Adrenal gland (tissue), 19 donors: ENCODE measurements at places on chromosomes 4 and X. TPM values are rescaled to one million over a fixed set of nuclear protein-coding genes. Genes with fewer than 3 reads are reported as not detected.

The DCX gene
- polyA plus RNA-seq: 0.07 TPM

GRCh38 chr4:78065508-78066192, 8.5 kb downstream of the FRAS1 start:
- no peak overlapping the region for H3K27ac ChIP-seq
- no peak for DNase-seq
- H3K4me3 ChIP-seq: no peak overlapping the region
- no peaks in the 10 kb centered on the region for H3K27me3 ChIP-seq
- H3K36me3 ChIP-seq: no peaks in the 10 kb centered on the region

The CHRDL1 gene
- 3.6 TPM for polyA plus RNA-seq

- peak; percentile 51 for DNase-seq
- H3K27me3 ChIP-seq: no peaks in the 10 kb centered on the region
- H3K4me1 ChIP-seq: no peaks in the 10 kb centered on the region
- no peak overlapping the region for H3K27ac ChIP-seq
- H3K4me3 ChIP-seq: no peak overlapping the region
These were observed 194.0 kb downstream of the GASK1B start for GRCh38 chr4:157978680-157979361.

DNA sequence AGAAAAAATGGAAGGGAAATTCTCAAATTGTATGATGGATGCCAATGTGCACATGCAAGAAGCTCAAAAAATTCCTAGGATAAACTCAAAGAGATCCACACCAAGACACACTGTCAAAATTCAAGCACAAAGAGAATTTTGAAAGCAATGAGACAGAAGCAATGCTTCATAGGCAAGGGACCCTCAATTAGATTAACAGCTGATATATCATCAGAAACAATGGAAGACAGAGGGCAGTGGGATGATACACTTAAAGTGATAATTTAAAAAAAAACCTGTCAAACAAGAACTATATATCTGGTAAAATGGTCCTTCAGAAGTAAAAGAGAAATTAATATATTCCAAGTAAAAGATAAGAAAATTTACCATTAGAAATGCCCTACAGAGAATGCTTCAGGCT, 306.3 kb upstream of the PCDH7 start:
- no peaks in the 10 kb centered on the region for H3K36me3 ChIP-seq
- no peaks in the 10 kb centered on the region for H3K4me1 ChIP-seq
- no peak for DNase-seq

DNA sequence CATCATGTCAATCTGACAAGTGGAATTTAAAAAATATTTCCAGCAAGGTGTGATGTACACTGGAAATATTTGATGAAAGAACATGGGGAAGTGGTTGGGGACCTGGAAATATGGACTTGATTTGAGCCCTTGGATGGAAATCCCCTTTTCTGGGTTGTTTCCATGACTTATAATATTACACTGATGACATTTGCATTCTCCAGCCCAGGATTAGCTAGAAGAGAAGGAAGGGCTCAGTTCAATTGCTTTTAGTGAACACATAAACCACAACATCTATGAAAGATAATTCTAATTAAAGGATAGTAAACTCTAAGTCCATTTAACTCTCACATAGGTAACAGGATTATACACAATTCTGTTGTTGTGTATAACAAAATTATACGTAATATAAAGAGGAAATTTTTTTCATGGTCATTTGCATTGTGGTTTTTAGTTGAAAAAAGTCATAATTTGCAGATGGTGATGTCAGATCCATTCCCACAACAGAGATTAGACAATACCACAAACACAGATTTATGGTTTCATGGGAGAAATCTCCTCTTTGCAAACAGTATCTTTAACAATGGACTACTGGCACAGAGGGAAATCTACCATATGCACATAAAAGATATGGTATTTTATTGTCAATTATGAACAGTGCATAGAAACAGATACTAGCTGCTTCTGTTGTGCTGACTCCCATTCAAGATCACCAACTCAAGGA, 126.5 kb downstream of the DKK2 start:
- no peak overlapping the region for H3K4me3 ChIP-seq
- DNase-seq: no peak
- H3K4me1 ChIP-seq: no peaks in the 10 kb centered on the region
- H3K27ac ChIP-seq: no peak overlapping the region
- H3K27me3 ChIP-seq: no peaks in the 10 kb centered on the region
- H3K36me3 ChIP-seq: no peaks in the 10 kb centered on the region

DNA sequence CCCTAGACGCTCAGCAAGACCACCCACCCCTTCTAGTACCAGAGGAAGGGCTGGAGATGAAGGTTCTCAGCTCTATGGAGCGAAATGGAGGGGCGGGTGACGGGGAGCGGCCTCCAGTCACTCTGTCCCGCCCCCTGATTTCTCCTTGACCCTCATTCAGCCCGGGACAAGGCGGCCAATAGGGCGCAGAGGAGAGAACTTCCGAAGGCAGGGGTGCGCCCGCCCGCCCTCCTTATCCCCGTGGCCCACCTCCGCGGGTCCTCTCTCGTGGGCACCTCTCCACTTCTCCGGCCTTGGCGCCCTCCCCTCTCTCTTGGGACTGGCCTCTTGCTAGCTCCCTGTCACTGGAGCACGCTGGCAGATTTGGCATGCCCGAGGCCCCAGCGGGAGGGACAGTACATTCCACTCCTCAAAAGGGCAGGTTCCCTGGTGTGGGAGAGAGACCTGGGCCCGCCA, 1.1 kb upstream of the SEPTIN6 start:
- H3K27ac ChIP-seq: peak overlapping the region; percentile 92
- H3K27me3 ChIP-seq: no peaks in the 10 kb centered on the region
- no peaks in the 10 kb centered on the region for H3K36me3 ChIP-seq
- DNase-seq: peak; percentile 64
- H3K4me1 ChIP-seq: peaks cover 6% of the 10 kb centered on the region

The NXF2B gene
- 0.32 TPM for polyA plus RNA-seq

The FRAS1 gene
- 0.20 TPM for polyA plus RNA-seq

GRCh38 chrX:12611471-12611870, 179.7 kb upstream of the PRPS2 start:
- no peaks in the 10 kb centered on the region for H3K4me1 ChIP-seq
- H3K36me3 ChIP-seq: no peaks in the 10 kb centered on the region
- DNase-seq: no peak
- H3K4me3 ChIP-seq: no peak overlapping the region
- peaks cover 9% of the 10 kb centered on the region for H3K27me3 ChIP-seq
- no peak overlapping the region for H3K27ac ChIP-seq

- H3K36me3 ChIP-seq: no peaks in the 10 kb centered on the region
- no peak overlapping the region for H3K27ac ChIP-seq
- no peaks in the 10 kb centered on the region for H3K27me3 ChIP-seq
- DNase-seq: no peak
These were observed 13.0 kb downstream of the TBC1D19 start for GRCh38 chr4:26596843-26597242.

DNA sequence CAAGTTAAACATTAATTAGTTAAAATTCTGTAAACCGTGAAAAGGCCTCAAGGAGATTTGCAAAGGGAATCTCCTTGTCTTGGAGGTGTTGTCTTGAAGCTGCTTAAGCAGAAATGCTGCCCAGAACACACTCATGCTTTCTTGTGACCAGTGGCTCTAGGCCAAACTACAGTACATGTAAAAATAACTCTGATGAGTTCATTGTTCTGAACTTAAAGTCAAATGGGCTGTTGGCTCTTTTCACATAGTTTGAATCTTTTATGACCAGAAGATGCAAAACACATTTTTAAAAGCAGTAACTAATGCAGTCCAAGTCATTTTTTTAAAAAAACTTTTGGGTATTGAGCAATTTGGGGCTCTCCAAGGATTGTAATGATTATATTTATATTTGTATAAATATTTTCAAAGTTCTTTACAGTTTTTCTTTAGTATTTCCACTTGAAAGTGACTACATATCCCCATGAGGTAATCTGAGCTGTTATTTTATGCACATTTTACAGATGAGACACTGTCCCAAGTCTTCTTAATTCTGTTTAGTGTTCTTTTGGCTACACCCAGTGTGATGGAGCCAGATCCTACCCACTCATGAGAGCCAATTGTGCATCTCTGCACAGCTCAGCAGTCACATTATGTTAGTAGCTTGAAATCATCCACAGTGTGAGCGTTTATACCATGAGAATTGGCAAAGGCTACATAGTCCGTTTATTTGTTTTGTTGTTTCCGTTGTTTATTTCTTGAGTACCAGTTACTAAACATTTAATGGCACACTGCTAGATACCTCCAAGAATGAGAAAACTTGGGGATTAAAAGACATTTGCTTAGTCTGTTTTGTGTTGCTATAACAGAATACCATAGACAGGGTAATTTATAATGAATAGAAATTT, 112.8 kb upstream of the ATXN3L start:
- H3K27ac ChIP-seq: no peak overlapping the region

- DNase-seq: no peak
- H3K27ac ChIP-seq: no peak overlapping the region
- H3K27me3 ChIP-seq: no peaks in the 10 kb centered on the region
- H3K4me1 ChIP-seq: no peaks in the 10 kb centered on the region
- no peak overlapping the region for H3K4me3 ChIP-seq
These were observed 95.6 kb upstream of the PRR32 start for GRCh38 chrX:126723881-126724280.

DNA sequence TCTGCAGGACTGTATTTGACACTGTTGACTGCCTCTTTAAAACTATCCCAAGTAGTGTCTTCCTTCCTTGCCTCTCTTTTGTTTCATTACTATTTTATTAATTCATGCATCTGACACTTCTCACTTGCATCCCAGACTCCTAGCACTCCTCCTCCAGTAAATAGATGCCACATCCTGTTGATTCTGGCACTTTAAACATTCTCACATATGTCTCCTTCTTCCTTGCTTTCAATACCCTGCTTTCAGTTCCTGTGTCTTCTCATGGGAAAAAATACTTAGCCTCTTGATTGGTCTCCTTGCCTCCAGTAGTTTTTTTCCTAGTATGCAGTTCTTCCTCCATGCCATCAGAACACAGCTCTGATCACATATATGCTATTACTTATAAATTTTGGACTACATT, 5.1 kb downstream of the RNF128 start:
- peaks cover 14% of the 10 kb centered on the region for H3K27me3 ChIP-seq
- no peak overlapping the region for H3K4me3 ChIP-seq
- no peak for DNase-seq

- H3K36me3 ChIP-seq: no peaks in the 10 kb centered on the region
- H3K27ac ChIP-seq: no peak overlapping the region
- DNase-seq: no peak
- H3K4me3 ChIP-seq: no peak overlapping the region
These were observed 156.3 kb downstream of the SLC7A11 start for GRCh38 chr4:138085736-138086305.

The TLL1 gene
- 1.2 TPM for polyA plus RNA-seq

GRCh38 chr4:30256116-30256832, 463.9 kb upstream of the PCDH7 start:
- no peaks in the 10 kb centered on the region for H3K27me3 ChIP-seq
- no peak overlapping the region for H3K4me3 ChIP-seq
- no peak for DNase-seq
- H3K27ac ChIP-seq: no peak overlapping the region
- H3K36me3 ChIP-seq: no peaks in the 10 kb centered on the region

The LAMTOR3 gene
- 35.1 TPM for polyA plus RNA-seq

DNA sequence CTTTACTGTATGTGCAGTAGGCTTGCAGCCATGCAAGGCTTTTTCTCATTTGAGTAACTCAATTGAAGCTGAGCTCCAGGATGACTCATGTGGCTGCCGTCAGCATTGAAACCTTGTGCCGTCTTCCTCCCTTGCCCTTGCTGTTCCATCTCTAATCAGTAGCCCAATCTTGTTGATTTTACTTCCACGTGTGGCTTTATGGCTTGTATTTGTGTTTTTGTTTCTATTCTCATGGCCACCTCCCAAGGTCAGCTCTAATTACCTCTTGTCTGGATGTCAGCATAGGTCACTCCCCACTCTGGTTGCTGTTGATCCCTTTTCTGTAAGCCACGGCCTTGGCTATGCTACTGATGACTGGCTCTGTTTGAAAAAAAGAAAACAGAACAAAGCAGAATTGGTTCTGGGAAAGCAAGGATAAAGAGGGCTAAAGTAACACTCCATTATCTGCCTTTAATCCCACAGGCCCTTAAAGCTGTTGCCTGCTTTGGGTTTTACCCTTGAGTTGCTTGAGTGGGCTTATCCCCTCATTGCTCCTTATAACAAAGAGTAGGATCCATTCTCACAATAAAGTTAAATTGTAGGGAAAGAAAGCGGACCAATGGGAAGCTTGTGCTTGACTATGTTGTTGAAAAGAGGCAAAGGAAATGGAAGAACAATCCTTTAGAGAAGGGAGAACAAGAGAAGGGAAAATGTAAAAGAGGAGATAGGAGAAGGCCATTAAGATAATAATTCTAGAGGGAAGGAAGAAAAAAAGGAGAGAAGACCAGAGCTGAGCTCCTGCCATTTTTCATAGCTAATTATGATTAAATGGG, 173.9 kb upstream of the PGRMC2 start:
- DNase-seq: peak; percentile 79
- no peaks in the 10 kb centered on the region for H3K4me1 ChIP-seq
- H3K27me3 ChIP-seq: no peaks in the 10 kb centered on the region
- peak overlapping the region; percentile 83 for H3K27ac ChIP-seq
- H3K36me3 ChIP-seq: no peaks in the 10 kb centered on the region

The SPON2 gene
- polyA plus RNA-seq: 28.4 TPM

DNA sequence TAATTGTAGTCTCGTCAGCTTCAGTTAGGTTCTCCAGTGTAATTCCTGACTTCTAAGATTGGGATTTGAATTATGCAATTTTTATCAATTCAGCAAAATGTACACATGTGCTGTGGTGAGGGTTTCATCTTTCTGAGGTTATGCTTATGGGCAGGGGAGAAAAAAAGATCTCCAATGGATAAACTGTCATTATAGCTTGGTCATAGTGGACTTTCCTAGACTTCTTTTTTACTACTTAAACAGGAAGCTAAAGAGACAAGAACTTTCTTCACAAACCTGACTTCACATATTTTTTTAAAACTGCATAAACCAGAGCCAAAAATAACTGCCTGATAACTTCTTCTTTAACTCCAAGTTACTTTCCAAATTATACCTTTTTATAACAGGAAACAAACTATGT, 21.7 kb upstream of the SPP1 start:
- no peak for DNase-seq
- H3K27ac ChIP-seq: no peak overlapping the region
- no peaks in the 10 kb centered on the region for H3K27me3 ChIP-seq
- H3K4me3 ChIP-seq: no peak overlapping the region
- H3K36me3 ChIP-seq: no peaks in the 10 kb centered on the region

DNA sequence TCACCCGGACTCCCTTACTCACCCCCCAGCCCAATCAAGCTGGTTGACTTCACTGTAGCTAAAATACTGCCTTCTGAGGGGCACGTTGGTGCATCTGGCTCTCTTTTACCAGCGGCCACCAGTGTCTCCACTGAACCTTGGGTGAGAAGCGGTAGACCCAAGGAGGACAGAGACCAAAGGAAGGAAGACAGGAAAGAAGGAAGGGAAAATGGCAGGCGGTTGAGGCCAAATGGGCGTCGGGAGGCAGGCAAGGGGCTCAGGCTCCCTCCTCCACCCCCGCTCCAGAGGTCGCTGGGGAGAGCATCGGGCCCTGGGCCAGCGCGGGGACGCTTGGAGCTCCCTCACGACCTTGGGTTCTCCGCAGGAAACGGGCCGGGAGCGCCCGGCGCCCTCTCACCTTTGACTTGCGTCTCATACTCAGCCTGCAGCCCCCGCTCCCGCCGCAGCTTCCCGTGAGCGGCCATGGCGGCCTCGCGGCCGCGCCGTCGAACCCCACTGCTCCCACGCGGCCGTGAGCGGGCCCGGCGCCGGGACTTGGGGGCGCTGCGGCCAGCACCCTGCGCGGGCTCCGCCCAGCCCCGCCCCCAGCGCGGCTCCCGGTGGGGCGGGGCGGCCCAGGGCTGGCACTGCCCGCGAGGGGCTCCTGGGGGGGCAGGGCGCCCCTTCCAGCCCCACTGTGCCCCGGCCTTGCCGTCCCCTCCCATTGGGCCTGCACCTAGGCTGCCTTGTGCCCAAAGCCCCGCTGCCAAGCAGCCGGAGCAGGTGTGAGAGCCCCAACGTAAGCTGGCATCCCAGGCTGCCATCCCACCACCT, at the start of gene ARHGAP4:
TSS of gene ARHGAP4 (minus strand) at position 526 of the 813 bp plus-strand sequence. CDS start at position 464, 62 bp downstream.
- H3K4me3 ChIP-seq: no peak within 1 kb of the TSS
- peaks cover 13% of the 10 kb centered on the region for H3K4me1 ChIP-seq
- no peak for DNase-seq
- peak within 1 kb of the TSS; percentile 94 for H3K27ac ChIP-seq

The MID1 gene
- polyA plus RNA-seq: 5.4 TPM
